ENCODE measurements at places on chromosomes 4 and X.

DNA sequence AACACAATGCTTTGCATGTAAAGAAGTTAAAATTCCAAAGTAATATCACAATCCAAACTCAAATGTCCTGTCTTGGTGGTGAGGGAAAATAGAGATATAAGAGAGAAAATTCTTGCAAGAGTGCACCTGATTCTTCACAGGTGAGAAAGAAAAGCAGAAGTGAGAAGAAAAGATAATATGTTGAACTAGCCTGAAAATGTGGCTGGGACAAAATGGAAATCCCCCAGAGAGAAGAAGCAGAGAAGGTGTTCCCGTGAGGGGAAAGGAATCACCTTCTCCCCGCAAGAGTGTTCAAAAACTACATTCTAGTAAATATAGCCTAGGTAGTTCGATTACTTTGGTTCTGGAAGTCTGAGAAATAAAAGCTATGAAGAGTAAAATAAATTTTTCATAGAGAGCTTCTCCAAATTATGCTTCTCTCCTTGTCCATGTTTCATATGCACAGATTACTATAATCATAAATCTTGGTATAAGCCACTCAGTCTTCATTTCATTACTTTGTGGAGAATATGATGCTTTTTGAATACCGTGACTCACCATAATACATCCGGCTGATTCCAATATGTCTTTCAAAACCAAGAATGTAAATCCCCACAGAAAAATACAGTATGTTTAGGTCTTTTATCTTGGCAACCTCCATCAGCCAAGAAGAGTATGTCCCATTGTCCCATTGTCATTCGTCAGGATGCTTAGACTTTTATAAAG lies 63.1 kb downstream of the COX18 start:
- no peak for DNase-seq

DNA sequence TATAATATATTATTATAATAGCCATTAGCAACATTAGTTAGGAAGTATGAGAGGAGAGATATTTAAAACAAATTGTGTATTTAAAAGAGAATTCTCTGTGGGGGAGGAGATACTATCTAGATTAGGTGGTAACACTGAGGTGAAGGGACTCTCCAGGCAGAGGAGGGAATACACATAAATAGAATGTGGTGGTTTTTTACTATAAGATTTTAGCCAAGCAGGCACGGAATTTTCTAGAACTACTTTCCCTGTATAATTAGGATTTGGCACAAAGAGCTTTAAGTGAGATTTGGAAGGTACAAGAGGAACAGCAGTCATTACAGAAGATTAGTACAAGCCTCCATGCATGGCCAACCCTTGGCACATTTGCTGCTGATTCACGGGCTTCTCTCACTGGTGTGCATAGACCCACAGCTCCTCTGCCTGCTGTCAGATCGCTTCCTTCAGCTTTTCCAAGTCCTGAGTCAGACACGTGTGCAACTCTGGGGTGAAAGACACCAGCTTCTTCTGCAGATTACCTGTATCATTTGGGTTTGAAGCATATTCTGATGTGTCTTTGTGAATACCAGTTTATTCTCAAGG lies 685.5 kb downstream of the KCTD8 start:
- DNase-seq = no peak

- DNase-seq = peak; percentile 55
Measured at GRCh38 chr4:47122592-47123291, 91.4 kb downstream of the GABRB1 start.

GRCh38 chr4:118798658-118799057 lies 37.3 kb downstream of the SEC24D start:
- no peak for DNase-seq

GRCh38 chr4:106353786-106354185 lies 14.8 kb downstream of the GIMD1 start:
- no peak for DNase-seq

DNA sequence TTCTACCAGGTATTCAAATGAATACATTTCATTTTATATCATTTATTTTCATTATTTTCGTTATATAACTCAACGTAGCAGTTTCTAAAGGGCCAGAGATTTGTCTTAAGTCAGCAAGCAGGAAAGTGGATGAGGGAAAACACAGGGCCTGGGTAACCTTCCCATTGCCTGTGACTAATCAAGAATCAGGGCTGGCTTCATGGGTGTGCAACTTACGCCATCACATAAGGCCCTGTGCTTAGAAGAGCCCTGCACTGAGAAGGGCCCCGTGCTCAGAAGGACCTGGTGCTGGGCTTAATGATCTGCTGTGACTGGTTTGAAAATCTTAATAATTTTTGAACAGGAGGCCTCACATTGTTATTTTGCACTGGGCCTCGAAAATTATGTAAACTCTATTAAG lies 65.4 kb upstream of the FAM9C start:
- DNase-seq = no peak

- DNase-seq = no peak
Measured at GRCh38 chr4:26984896-26985295, 124.3 kb downstream of the STIM2 start.

- no peak for DNase-seq
Measured at GRCh38 chrX:40085102-40085551, 12.6 kb downstream of the BCOR start.

GRCh38 chrX:41118156-41118555 lies 32.9 kb downstream of the USP9X start:
- no peak for DNase-seq

GRCh38 chr4:83109480-83110222 lies 4.9 kb downstream of the PLAC8 start:
- DNase-seq = peak; percentile 68

- DNase-seq = no peak
Measured at GRCh38 chrX:69172937-69173336, 7.7 kb upstream of the PJA1 start.
